Osteoblast (primary cell): ENCODE measurements at places on chromosomes 12 and 14. TPM values are rescaled to one million over a fixed set of nuclear protein-coding genes. Genes with fewer than 3 reads are reported as not detected.
A peak's percentile ranks its signal among the peaks of the same experiment; 100 is the strongest.

DNA sequence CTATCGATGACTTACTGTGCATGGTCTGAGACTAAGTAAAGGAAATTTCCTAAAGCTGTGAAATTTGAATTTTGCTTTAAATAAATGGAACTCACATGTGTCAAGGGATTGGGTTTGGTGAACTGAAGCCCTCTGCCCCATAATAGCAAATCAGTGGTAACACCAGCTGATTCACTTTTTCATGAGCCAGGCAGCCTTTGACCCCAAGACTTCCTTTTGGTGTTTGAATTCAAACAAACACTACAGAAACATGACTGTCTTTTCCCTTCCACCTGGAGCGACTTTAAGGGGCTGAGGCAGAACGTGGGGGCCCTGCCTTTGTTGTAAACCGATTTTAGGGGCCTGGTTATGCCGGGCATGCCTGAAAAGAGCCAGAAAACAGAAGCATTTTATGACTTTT, 28.8 kb downstream of the KCTD10 start:
- peak; percentile 6 for DNase-seq

GRCh38 chr12:78181544-78182162, 351.0 kb downstream of the NAV3 start:
- no peak for DNase-seq

DNA sequence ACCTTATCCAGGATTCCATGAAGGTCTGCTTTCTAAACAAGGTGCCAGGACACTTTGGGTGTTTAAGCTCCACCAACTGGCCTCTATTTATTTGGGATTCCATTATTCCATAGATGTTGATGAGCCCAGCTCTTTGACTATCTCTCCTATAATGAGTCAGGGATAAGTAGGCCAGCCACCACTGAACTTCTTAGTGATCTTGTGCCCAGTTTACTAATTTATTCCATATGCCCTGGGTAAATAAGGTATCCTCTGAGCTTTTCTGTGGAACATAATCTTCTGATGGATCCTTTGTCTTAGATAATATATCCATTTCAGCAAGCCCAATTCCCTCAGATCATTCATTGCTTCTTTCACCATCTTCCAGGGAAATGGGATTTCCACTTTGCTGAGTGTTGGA, 535.0 kb downstream of the FOXG1 start:
- no peak for DNase-seq

DNA sequence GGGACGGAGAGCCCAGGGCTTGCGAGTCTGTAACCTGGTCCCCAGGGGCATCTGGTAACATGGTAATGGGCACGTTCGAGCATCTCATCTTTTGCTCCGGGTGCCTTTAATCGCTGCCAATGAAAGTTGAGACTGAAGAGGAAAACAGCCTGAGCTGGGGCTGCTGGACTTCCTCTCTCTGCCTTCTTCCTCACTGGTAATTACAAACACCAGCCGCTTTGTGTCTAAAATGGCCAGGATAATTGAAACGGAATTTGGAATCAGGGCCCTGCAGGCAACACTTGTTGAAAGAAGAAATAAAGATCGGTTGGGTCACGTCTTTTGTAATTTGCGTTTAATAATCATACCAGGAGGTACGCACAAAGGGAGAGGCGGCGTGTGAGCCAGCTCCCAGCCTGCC, 51.5 kb upstream of the GPATCH2L start:
- no peak for DNase-seq

DNA sequence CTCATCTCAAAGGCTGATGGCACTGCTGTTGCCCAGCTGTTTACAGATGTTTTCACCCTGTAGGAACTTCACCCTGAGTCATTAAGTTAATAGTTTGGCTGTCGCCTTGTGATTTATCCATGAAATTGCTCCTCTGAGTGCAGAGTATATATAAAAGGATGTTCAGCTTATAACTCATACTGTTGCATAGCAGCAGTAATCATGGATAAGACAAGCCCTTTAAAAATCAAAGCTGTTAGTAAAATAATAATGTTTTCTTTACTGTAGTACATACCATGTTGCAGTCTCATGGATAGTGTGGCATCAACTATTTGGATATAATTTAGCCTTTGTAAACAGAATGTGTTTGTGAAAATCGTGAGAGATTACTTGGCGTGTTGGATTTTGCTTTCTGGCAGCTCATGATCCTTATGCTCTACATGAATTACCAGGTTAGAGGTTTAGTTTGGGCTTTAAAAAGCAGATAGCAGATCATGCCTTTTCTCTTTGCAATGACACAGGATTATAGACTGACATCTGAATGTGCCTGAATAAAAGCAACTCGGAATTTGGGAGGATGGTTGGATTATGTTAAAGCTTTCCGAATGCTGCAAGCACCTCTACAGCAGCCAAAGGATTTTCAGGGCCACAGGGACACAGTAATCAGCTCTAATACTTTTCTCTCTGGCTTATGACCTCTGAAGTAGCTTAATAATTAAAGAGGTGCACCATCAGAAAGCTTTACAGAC, 279.7 kb upstream of the ATP2B1 start:
- DNase-seq, result no peak

Gene COCH
- total RNA-seq, result 0.29 and 1.1 TPM in 2 replicates

Gene SLC35E3
- total RNA-seq, result 4.1 and 5.8 TPM in 2 replicates

DNA sequence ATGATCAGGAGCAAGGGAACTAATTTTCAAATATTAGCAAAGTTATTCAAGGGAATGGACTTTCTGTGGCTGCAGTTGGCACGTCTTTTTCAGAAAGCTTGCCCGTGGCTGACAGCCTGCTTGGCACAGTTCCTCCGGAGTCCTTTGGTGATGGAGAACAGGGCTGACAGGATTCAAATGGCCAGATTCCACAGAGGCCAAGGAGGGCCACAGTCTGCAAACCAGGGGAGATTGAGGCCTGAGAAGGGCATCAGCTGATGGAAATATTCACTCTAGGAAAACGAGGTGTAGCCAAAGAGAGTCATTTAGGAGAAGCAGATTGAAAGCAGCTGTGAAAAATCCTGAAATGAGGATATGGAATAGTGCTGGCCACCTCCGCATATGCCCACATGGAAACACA, 178.3 kb downstream of the EMP1 start:
- no peak for DNase-seq

DNA sequence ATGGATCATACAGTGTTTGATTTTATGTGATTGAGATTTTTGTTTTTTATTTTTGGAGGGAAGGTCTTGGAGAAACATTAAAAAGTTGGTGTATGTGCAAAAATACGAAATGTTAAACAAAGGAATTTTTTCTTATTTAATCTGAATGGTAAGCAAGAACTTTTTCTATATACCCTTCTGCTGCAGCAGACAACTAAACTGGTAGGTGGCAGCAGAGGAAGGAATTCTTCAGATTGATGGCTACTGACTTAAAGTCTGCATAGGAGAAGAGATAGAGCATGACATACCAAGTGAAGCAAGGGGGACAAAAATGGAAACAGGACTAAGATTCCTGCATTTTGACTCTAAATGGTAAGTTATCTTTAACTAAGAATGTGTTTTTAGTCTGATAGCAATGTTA, 42.0 kb upstream of the A2ML1 start:
- DNase-seq, result peak; percentile 82

Gene GPRC5D
- total RNA-seq, result not detected in 2 replicates

DNA sequence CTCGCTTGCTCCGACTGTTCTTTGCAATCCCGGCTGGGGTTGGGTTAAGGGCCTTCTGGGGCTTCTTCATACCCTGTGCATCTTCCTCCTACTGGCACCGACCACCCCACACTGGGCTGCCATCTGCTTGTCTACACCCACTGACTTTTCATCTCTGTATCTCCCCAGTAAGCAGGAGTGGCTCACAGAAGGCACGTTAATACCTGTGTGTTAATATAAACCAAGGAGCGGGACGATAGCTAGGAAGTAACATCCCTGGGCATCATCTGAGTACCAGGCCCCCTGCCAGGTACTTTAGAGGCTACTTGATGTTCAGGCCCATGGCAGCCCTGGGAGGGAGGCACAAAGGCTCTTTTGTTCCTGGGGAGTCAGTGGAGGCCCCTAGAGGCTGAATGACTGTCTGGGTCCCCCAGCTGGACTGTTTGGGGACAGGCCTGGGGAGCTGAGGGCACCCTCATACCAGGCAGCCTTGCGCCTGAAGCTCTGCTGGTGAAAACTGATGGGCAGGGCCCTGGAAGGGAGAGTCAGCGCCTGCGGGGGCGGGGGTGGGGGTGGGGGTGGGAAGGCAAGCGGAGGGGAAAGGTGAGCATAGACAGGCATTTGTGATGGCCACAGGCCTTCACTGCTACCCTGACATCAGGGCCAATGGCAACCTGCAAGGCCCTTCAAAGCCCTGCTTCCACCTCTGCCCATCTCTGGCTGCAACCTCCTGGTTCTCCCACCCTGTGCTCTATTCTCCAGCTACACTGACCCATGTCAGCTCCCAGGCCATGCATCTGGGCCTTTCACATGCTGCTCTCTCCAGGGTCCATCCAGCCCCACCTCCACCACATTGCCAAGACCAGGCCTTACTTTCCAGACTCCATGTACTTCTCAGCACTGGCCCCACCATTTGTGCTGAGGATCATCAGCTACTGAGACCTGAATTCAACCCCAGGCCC, 34.2 kb upstream of the DEGS2 start:
- DNase-seq, result peak; percentile 80

DNA sequence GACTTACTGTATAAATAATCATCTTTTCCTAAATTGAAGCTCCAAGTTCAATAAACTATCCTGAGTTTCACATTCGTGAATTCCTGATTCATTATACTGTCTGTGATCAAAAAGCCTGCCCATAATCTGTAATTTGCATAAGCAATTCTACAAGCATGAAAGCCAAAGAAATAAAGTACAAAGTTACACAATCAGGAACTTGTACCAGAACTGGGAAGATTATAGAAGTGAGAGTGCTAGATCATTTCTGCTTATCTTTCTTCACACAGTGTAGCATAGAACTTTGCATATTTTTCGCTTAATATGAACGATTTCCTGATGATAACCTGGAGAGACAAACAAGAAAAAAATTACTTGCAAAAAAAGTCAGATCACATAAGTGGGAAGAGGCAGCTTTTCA, 308.2 kb downstream of the C12orf50 start:
- DNase-seq, result no peak

- DNase-seq, result peak; percentile 91
Observed at GRCh38 chr12:111409403-111409779, 3.7 kb downstream of the SH2B3 start.

Gene HOXC10
- total RNA-seq, result 9.7 and 11.2 TPM in 2 replicates

DNA sequence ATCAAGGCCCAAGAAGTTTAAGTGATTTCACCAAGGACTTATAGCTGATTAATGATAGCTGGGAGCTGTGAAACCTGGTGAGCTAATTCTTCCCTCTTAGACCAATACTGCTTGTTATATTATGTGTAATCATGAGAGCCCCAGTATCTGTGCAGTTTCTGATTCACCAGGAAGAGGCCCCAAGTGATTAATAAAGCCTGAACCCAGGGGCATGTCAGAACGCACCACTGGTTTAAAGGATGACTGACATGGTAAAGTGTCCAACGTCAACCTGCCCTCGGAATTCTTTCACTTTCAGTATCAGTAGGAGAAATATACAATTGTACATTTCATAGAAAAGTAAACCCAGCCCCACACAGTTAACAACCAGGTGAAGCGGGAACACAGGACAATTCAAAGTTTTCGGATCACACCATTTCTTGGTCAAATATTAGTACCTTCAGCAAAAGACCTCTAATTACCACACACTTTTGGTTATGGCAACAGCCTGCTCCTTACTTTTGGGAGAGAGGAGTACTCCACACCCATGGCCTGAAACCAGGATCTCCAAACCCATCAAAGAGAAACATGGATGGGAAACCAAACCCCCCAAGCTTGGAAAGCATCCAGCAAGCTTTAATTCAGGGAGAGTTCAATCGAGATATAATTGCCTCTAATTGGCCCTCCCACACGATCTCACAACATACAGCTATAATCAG, 28.5 kb downstream of the TMCC3 start:
- DNase-seq, result peak; percentile 25

- no peak for DNase-seq
Observed at GRCh38 chr14:43789458-43789857, 717.6 kb downstream of the FSCB start.

DNA sequence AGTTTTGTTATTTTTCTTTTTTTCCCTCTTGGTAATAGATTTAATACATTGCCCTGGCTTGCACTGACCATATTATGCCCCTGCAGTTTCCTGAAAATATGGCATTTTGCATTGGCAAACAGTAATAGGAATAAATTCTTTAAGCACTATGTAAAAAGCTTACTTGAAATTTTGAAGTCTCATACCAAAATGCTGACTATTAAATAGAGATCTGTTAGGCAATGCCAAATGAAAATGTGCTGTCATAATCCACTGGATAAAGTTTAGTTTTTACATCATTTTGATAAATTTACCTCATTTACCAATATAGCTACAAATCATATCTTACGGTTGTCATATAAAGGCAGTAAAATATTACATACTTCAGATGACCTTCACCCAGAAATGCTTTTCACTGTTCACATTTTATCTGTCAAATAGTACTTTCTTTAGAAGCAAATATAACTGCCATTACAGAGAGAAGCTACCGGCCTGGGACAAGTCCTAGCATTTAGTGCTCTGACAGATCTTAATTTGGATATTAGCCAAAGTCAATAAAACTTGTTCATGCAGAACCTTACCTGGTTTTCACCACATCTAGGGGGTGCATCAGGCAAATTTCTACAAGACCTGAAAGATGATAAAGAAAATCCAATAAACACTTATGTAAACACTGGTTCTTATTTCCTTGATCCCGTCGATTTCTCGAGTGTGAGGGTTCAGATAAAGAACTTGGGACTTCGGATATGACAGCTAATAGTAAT, 212.9 kb downstream of the PAX9 start:
- DNase-seq, result no peak

- no peak for DNase-seq
Observed at GRCh38 chr14:96109596-96110355, 70.6 kb downstream of the C14orf132 start.

- peak; percentile 66 for DNase-seq
Observed at GRCh38 chr12:131261906-131262305, 308.2 kb downstream of the ADGRD1 start.

Gene KRT82
- total RNA-seq, result not detected in 2 replicates

Gene OR11H6
- not detected in 2 replicates for total RNA-seq

Gene PRR4
- total RNA-seq, result 2.7 and 2.9 TPM in 2 replicates

- no peak for DNase-seq
Observed at GRCh38 chr14:74893614-74894091, 11.9 kb downstream of the DLST start.

DNA sequence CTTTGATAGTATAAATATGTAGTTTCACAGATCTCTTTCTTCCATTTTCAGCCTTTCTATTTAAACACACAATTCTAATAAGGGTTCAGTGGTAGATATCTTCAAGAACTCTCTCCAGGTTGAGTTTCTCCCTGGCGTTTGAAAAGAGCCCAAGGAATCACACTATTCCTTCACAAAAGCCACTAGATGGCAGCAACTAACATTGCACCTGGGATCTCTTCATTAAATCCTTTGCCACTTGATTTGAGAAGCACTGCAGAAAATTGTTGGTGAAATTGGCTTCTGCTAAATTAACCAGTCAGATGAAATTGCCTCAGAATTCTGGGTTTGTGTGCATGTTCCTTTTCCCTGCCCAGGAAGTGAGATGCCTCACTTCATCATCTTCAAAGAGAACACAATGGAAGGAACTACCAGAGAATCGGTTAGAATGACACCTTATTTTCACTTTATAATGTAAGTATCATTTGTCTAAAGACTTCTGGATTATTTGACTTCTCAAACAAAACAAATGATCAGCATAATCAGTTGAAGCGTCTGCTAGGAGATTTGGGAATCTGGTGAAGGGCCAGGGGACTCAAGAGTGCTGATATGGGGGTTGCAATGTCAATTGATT, 6.8 kb downstream of the CCDC198 start:
- peak; percentile 11 for DNase-seq
